Psoas muscle (tissue), 8 donors: ENCODE measurements at places on chromosomes 4 and X. TPM values are rescaled to one million over a fixed set of nuclear protein-coding genes. Genes with fewer than 3 reads are reported as not detected.

GRCh38 chr4:22217480-22217879 is 268.9 kb upstream of the KCNIP4 start:
- DNase-seq: no peak

- no peak for DNase-seq
Observed at GRCh38 chr4:56768763-56769162, 52.7 kb downstream of the SPINK2 start.

- no peak for DNase-seq
Observed at GRCh38 chrX:1741816-1742394, 127.0 kb downstream of the ASMT start.

DNA sequence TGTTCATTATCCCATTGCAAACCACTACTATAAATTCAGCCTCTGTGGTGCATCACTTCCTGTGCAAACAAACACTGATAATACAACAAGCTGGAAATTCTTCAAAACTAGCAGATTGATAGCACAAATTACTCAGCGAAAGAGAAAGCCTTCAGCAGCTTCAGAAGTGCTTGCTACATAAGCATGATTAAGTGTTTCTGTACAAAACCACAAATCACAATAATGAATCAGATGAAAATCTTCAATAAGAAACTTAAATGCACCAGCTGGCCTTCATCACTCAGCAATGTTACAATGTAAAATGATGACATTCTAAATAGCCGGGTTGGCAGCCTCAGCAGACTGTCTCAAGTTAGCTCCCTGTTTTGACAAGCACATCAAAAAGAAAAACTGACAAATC is 262.2 kb downstream of the SPOCK3 start:
- no peak for DNase-seq

DNA sequence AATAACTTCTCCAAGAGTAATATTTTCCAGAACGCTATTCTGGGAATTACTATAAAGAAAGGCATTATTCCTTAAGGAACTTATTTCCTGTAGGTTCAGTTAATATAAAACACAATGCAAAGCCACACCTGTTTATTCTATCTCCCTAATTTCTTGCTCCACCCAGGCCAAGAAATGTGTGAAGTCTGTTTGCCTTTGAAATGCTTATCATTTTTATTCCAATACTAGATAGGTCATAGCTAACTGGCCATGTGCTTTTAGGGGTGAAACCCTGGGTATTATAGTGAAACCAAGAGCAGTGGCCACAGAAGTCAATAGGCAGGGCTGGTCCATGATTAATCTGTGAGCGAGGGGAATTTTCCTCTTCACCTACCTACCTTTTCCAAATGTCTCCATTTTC is 14.8 kb downstream of the CXCL3 start:
- no peak for DNase-seq

The GUCY1B1 gene
- total RNA-seq: 4.1 TPM

DNA sequence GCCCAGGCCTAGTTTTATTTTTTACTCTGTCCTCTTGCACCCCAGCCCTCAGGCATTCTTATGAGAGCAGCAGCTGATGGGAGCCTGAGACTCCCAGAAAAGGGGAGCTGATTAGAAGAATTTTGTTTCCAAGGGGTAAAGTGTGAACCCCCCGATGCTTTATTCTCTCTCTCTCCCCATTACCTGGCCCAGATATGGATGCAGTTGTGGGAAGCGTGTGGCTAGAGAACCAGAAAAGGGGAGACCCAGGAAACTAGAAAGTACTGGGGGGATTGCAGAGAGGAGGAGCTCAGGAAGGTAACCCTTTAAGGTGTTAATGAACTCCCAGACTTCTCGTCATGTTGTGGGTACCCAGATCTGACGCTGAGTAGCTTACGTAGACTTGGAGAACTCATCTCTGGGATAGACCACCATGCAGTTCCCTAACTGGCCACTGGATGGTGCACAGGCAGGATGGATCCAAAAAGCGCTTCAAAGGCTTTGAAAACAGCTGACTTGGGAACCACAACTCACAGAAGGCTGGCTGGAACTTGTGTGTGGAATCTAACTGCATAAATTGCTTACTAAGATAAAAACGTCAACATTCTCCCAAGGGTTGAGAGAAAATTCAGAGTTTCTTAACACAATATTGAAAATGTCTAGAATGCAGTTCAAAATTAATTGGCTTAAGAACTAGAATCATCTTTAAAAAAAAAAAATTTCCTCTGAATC is 64.7 kb downstream of the TBC1D14 start:
- peak; percentile 88 for DNase-seq

GRCh38 chr4:74203467-74203866 is 45.5 kb downstream of the MTHFD2L start:
- DNase-seq: no peak

GRCh38 chrX:106976416-106976815 is 23.6 kb downstream of the MORC4 start:
- no peak for DNase-seq

GRCh38 chr4:54197926-54198325 is 31.2 kb upstream of the PDGFRA start:
- no peak for DNase-seq

The STBD1 gene
- 59.7 TPM for total RNA-seq

The WNK3 gene
- 0.15 TPM for total RNA-seq

DNA sequence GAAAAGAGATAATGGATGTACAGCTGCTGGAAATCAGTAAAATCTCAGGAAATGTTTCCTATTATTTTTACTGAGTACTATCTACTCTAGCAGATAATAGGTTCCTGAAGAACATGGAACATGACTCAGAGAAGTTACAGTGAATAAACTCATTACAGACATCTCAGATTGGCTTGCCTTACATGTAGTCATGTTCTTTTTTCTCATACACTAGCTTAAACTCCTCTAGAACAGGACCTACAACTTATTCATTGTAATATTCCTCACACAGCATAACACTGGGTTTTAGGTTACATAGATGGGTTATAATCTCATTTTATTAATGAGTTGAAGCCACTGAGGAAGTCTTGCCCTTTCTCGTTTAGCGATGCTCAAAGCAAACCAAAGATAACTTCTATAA is 86.9 kb upstream of the BMP2K start:
- no peak for DNase-seq

The MAGEA2 gene
- not detected for total RNA-seq

The RXFP1 gene
- total RNA-seq: not detected

GRCh38 chr4:171256223-171256622 is 557.0 kb upstream of the GALNTL6 start:
- DNase-seq: no peak

The SLC6A8 gene
- 256 TPM for total RNA-seq
